ENCODE measurements at places on chromosomes 4 and X. TPM values are rescaled to one million over a fixed set of nuclear protein-coding genes. Genes with fewer than 3 reads are reported as not detected.

Gene PCDH18
- 7.4 TPM for total RNA-seq

DNA sequence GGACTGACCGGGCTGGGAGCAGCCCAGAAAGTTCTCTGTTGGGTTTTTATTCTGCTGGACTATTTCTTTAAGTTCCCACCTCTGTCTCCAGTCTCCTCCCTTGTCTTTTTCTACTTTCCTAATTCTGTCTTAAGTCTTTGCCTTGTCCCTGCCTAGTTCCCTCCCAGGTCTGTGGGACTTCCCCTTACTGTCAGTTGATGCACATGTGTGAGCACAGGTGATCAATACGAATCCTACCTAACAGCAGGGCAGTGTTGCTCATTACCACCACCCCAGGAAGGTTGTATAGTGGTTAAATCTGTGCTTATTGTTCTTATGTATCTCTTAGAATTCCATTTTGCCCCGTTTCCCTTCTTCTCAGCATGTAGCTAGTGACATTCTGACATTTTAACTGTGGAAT lies 62.1 kb downstream of the GALNTL6 start:
- H3K27ac ChIP-seq, result no peak overlapping the region
- H3K4me1 ChIP-seq, result peaks cover 4% of the 10 kb centered on the region
- no peaks in the 10 kb centered on the region for H3K36me3 ChIP-seq
- H3K27me3 ChIP-seq, result no peaks in the 10 kb centered on the region
- DNase-seq, result no peak

Gene F11
- not detected for total RNA-seq

- H3K27me3 ChIP-seq, result peaks cover 3% of the 10 kb centered on the region
- no peak overlapping the region for H3K4me3 ChIP-seq
- no peak overlapping the region for H3K27ac ChIP-seq
- no peaks in the 10 kb centered on the region for H3K4me1 ChIP-seq
- H3K36me3 ChIP-seq, result no peaks in the 10 kb centered on the region
Observed at GRCh38 chr4:121656269-121656641, 40.5 kb downstream of the ANXA5 start.

DNA sequence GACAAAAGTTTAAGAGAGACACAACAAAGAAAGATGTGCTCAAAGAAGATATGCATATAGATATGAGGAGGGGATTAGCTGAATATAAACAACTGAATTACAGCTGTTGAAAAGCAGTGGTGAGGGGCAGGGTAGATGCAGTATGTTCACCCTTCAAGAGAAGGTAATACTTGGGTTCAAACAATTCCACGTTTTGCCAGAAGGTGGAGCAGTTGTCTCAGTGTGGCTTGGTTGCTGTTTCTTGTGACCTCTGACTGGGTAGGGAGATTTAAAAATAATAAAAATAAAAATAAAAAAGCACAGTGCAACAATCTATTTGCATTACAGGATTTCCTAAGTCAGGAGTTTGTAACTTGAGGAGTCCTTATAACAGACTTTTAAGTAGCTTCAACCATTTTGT lies 23.3 kb downstream of the PHOX2B start:
- H3K27me3 ChIP-seq, result no peaks in the 10 kb centered on the region
- H3K36me3 ChIP-seq, result peaks cover 6% of the 10 kb centered on the region
- no peak overlapping the region for H3K4me3 ChIP-seq
- peaks cover 11% of the 10 kb centered on the region for H3K4me1 ChIP-seq
- no peak for DNase-seq
- no peak overlapping the region for H3K27ac ChIP-seq

DNA sequence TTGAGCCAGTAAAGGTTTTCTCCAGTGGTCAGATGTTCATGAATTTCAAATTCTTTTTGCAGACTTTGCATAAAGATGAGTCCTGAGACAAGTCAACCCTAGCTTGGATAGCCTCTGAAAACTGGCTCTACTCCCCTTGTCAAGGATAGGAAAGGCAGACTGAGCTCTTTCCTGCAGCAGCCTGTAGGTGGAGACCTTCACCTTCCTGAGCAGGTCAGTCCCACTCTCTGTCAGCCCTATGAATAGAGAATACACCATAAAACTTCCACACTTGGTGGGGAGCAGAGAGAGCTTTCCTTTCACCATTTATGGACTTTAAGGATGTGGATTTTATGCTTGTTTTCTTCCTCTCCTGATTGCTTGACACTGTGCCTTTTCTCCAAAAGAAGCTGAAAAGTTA lies 41.9 kb downstream of the PCDH19 start:
- H3K4me3 ChIP-seq, result no peak overlapping the region
- H3K4me1 ChIP-seq, result peaks cover 3% of the 10 kb centered on the region
- no peak overlapping the region for H3K27ac ChIP-seq
- DNase-seq, result no peak

DNA sequence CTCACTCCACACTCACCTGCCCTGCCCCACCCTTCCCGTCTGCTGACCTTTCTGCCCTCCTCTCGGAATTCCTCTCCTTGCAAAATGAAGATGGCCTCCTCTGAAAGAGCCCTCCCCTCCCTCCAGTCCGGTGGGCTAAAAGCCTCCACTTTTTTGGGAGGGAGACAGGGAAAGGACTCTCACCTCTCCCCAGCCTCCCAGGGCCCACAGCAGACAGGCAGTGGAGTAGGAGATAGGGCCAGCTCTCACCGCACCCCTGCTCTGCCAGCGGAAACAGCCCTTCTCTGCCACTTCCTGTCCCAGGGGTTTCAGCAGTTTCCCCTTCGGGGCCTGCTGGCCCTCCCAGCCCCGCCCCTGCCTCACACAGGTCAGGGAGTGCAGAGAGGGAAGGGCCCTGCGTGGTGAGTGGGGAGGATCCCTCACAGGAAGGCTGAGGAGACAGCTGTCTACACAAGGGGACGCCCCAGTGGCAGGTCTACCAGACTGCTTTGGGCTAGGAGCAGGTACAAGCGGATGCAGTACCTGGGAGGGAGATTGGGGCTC lies 18.2 kb downstream of the ELF4 start:
- H3K4me3 ChIP-seq, result no peak overlapping the region
- H3K4me1 ChIP-seq, result no peaks in the 10 kb centered on the region
- H3K27ac ChIP-seq, result no peak overlapping the region
- no peaks in the 10 kb centered on the region for H3K27me3 ChIP-seq

- peak within 1 kb of the TSS; percentile 90 for H3K4me3 ChIP-seq
- DNase-seq, result peak; percentile 72
- no peaks in the 10 kb centered on the region for H3K36me3 ChIP-seq
- H3K27ac ChIP-seq, result no peak within 1 kb of the TSS
- H3K27me3 ChIP-seq, result no peaks in the 10 kb centered on the region
- H3K4me1 ChIP-seq, result no peaks in the 10 kb centered on the region
Observed at GRCh38 chrX:96684339-96685209, at the start of gene DIAPH2. TSS of gene DIAPH2 (plus strand) at chrX:96684842.

- DNase-seq, result no peak
- peaks cover 2% of the 10 kb centered on the region for H3K27me3 ChIP-seq
- H3K4me1 ChIP-seq, result no peaks in the 10 kb centered on the region
Observed at GRCh38 chrX:66200050-66200664, 36.1 kb downstream of the HEPH start.

Gene KCND1
- total RNA-seq, result 7.2 TPM

Gene C1GALT1C1
- 10.2 TPM for total RNA-seq

DNA sequence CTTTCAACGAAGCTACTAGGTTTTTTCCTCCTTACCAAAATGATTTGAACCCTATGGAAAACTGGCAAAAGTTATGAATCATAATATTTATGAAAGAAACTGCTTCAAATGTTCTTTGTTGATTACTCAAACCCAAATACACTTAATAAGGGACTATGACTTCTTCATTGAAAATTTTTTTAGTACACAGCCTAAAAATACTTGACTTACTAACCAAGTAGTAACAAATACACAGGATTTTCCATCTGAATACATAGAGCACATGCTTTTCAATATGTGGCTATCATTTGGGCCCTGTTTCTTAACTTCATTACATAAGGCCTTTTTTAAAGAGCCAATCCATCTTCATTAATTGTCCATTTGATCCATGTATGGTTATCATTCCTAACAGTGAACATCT lies 171.5 kb downstream of the FBXW7 start:
- H3K27me3 ChIP-seq, result no peaks in the 10 kb centered on the region
- H3K36me3 ChIP-seq, result peaks cover 8% of the 10 kb centered on the region
- H3K27ac ChIP-seq, result no peak overlapping the region
- H3K4me3 ChIP-seq, result no peak overlapping the region

GRCh38 chr4:101277671-101278070 lies 69.7 kb downstream of the PPP3CA start:
- no peak for DNase-seq
- H3K4me3 ChIP-seq, result no peak overlapping the region
- no peaks in the 10 kb centered on the region for H3K27me3 ChIP-seq

- H3K27ac ChIP-seq, result no peak overlapping the region
- peaks cover 5% of the 10 kb centered on the region for H3K36me3 ChIP-seq
- no peaks in the 10 kb centered on the region for H3K4me1 ChIP-seq
- no peak for DNase-seq
Observed at GRCh38 chr4:123352240-123352945, 44.2 kb upstream of the SPRY1 start.

Gene LRCH2
- 24.2 TPM for total RNA-seq

GRCh38 chrX:136051611-136052010 lies 66.4 kb downstream of the SLC9A6 start:
- DNase-seq, result no peak
- H3K27me3 ChIP-seq, result peaks cover 4% of the 10 kb centered on the region
- H3K4me1 ChIP-seq, result no peaks in the 10 kb centered on the region
- H3K4me3 ChIP-seq, result no peak overlapping the region
- H3K27ac ChIP-seq, result no peak overlapping the region

DNA sequence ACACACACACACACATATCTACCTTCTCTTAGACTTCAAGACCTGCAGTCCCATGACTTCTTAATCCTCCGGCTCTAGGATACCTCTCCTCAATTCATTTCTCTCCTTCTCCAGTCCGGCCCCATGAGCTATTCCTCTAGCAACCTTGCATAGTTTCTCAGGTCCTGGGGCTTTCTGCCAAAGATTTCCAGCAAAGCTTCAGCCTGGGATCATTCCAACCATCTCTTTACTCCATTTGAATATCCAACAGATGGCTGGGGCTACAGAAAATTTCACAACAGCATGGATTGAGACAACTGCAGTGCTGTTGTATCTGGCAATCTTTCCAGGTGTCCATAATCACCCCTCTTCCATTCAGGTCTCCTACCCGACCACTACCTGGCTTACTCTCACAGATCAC lies 184.1 kb downstream of the DCHS2 start:
- H3K36me3 ChIP-seq, result peaks cover 25% of the 10 kb centered on the region
- H3K4me1 ChIP-seq, result no peaks in the 10 kb centered on the region
